Stimulated activated CD4-positive, alpha-beta T cell treated with anti-CD3 and anti-CD28 coated beads, Interleukin-4, amount 100 ng/mL, for 4 hours (primary cell): ENCODE measurements at places on chromosomes 16 and 17.

DNA sequence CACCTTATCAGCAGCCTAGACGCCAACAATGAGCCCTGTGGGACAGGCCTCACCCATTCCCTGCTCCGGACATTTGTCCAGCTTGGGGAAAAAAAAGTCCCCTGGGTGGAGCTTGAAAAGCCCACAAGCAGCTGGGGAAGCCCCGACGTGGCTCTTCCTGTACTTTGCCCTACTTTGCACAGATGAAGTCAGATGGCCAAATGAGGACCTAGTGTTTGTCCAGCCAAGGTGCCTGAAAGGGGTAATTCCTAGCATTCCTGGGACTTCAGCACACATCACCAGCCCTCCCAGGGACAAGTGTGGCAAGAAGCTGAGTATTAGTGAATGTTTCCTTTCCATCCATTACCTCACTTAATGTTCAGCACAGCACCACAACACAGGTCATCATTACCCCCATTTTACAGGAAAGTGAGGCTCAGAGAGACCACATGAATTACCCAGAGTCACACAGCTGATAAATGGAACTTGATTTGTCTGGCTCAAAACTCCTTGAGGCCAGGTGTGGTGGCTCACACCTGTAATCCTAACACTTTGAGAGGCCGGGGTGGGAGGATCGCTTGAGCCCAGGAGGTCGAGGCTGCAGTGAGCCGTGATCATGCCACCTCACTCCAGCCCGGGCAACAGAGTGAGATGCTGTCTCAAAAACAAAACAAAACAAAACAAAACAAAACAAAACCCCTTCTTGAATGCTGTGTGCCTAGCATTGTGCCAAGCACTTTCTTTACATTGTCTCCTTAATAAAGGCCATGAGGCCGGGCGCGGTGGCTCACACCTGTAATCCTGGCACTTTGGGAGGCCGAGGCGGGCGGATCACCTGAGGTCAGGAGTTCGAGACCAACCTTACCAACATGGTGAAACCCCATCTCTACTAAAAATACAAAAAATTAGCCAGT lies 19.9 kb upstream of the PLLP start:
- DNase-seq, result no peak

- no peak for DNase-seq
These were observed 59.4 kb downstream of the EFCAB5 start for GRCh38 chr17:30000755-30001257.

DNA sequence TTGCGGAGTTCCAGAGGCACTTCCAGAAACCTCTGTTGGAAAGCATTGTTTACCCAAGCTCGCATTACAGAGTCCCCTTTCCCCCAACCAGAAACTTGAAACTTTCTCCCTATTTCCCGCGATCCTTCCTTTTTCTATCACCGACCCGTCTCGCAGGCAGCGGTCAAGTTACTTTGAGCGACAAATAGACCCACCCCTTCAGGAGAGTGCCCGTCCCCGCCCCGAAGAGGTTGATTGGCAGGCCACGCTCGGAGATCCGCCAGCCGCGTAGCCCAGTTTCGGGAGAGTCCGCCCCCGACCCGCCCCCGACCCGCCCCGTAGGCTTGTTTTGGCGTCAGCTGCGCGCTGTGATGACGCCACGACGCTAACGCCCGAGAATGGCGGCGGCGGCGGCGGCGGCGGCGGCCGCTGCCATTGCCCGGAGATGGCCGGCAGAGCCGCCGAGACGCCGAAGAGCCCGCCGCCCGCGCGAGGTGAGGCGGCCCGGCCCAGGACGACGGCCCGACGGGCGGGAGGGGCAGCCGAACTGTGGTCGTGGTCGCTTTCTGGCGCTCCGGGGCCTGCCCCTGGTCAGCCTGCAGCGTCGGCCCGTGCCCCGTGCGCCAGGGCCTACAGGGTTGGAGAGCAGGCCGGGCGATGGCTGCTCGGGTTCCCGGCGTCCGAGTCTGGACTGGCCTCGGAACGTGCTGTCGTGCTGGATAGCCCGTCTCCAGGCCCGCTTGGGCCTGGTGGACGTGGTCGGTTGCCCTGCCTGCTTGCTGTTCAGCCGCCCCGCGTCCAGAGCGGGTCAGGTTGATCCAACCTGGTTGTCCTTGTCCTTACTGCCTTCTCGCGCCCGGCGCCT lies at the start of gene PSKH1:
Gene PSKH1 (plus strand): TSS at position 356 of the 844 bp plus-strand sequence. CDS start 15,496 bp downstream, outside the sequence.
- peak; percentile 93 for DNase-seq

GRCh38 chr16:50210266-50211038 lies 55.9 kb upstream of the ADCY7 start:
- peak; percentile 51 for DNase-seq

GRCh38 chr17:28712032-28712704 lies 480 bp upstream of the PROCA1 start:
- DNase-seq, result peak; percentile 59

GRCh38 chr17:72090108-72090507 lies 30.7 kb upstream of the SOX9 start:
- no peak for DNase-seq

DNA sequence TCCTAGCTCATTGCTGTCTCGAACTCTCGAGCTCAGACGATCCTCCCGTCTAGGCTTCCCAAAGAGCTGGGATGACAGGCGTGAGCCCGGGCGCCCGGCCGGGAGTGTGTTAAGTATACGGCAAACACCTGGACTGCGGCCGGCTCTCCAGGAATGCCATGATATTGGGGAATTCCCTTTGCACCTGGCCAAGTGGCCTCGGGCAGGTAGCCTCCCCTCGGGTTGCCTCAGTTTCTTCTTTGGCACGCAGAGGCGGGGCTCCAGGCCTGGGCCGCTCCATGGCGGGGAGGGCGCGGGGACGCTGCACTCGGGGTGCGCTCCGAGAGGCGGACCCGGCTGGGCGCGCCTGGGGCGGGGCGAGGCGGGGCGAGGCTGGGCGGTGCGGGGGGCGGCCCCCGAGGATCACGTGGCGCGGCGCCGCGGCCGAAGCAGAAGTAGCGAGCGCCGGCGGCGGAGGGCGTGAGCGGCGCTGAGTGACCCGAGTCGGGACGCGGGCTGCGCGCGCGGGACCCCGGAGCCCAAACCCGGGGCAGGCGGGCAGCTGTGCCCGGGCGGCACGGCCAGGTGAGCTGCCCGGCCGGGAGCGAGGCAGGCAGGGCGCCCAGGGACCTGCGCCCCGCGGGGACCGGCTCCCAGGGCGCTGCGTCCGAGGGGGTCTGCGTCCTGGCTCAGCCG lies at the start of gene PLCG2:
Gene PLCG2 (plus strand): TSS at position 431 of the 675 bp plus-strand sequence. CDS start 6,699 bp downstream, outside the sequence.
- peak; percentile 37 for DNase-seq

- no peak for DNase-seq
These were observed 202.0 kb downstream of the C16orf78 start for GRCh38 chr16:49575346-49576172.

DNA sequence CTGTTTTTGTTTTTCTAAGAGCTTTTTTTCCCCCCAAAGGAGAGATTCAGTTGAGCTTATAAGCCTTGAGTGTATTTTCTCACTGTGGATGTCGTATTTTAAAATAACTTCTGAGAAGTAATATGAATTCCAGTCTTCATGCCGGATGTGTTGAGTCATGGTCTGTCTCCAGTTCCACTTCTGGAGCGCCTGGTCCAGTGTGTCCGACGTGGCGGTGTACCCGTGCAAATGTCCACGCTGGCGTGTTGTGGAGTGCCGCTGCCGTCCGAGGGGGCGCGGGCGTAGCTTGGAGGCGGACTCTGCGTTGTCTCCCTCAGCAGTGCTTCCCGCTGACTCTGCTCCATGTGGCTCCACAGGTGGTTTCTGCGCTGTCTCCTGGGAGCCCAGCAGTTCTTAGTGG lies 60.9 kb upstream of the ZNF750 start:
- DNase-seq, result no peak

DNA sequence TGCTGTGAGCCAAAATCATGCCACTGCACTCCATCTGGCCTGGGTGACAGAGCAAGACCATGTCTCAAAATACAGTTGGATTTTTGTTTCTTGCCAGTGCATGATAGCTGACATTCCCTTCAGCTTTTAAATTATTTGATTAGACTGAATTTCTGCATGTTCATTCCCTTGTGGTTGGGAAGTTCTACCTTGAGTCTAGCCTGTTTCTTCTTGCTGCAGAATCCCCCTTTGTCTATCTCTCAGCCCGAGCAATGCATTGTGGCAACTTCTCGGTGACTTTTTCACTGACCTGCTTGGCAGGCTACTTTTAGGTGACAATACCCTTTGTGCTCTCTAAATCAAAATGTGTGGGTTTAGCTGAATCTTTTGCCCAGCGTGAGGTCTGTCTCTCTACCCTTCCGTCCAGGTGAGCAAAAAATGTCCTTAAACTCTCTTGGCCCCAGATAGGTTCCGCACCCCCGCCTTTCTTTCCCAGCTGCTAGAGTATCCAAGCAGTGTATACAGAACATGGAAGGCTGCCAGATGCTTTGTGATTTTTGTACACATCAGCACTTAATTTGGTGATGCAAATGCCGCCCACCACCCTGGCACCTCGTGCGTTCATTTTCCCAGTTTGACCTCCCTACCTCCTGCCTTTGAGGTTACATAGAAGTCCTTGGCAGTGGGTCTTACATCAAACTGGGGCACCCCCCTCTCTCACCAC lies 130.2 kb downstream of the ABCC6 start:
- DNase-seq, result no peak

- no peak for DNase-seq
These were observed 13.9 kb downstream of the CDH3 start for GRCh38 chr16:68658974-68659360.

- DNase-seq, result no peak
These were observed 107.3 kb downstream of the SDK2 start for GRCh38 chr17:73536700-73537605.

DNA sequence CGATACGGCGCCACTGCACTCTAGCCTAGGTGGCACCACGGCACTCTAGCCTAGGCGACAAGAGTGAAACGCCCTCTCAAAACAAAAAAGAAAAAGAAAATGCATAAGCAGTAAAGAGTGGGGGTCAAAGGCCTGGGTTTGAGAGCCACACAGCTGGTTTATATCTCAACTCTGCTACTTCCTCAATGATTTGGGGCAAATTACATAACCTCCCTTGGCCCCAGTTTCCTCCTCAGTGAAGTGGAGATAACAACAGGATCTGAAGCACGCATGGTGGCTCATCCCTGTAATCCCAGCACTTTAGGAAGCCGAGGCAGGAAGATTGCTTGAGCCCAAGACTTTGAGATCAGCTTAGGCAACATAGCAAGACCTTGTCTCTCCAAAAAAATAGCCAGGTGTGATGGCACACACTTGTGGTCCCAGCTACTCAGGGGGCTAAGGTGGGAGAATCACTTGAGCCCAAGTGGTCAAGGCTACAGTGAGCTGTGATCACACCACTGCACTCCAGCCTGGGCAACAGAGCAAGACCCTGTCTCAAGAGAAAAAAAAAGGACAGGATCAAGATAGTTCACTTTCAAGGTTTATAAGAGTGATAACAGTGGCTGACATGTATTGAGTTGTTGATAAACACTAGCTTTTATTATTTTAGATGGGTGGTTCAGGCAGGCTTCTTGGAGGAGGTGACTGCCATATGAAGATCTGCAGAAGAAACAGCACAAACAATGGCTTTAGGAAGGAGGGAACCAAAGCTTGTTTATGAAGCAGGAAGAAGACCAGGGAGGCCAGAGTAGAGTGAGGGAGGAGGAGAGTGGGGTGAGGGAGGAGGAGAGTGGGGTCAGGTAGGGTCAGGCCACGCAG lies 8.5 kb upstream of the COG1 start:
- no peak for DNase-seq

- no peak for DNase-seq
These were observed 286.1 kb upstream of the PMFBP1 start for GRCh38 chr16:72458035-72458434.

DNA sequence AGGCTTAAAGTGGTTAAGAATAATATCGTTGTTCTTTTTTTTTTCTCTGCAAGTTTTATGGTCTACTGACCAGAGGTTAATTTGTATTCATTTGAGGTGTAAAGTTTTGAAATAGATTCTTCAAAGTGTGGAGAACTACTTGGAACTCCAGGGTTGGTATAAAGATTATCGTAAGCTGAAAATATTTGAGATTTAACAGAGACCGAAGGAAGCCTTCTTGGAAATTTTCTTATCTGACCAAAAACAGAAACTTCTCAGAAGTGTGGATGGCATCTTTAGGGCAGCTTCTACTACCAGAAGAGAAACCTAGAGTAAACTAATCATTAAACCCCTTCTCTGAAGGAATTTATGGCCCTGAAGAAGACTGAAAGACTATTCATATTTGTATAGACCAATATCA lies 206.8 kb upstream of the MON1B start:
- DNase-seq, result no peak

DNA sequence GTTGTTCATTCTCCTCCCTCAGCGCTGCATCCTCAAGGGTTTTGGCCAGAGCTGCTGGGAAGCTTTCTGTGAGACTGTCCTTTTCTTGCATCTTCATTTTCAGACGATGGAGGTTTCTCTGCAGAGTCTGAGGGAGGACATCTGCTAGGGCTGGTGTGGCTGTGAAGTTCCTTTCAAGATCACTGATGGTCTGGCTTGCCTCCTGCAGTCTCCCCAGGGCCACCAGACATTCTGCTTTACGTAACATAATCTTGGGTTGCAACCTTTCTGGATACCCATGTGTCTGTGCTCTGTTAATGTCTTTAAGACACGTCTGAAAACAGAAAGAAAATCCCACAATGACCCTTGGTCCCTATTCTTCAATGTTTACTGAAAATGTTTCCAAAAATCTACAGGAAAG lies 29.0 kb downstream of the SMYD4 start:
- no peak for DNase-seq

DNA sequence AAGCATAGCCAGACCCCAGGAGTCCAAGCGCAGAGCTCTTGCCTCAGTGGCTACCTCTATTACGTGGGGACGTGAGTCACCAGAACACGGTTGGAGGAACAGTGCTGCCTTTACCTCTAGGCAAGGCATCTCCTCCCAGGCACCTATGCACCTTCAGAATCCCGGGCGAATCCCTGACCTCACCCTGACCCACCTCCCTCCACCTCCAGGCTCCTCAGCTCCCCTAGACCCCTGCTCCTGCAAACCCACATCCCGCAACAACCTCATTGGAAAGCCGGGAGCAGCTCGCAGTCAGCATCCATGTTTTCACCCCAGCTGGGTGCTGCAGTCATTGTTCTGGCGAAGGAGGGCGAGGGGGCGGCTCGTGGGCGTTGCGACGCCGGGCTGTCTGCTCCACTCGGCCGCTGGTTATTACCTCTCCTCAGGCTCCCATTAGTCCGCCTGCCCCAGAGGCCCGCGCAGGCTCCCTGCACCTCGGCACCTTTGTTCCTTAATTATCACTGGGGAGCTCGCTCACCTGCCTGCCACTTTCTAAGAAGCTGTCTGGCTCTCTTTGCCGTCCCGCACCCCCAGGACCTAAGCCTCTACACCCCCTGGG lies 24.6 kb upstream of the DLX4 start:
- no peak for DNase-seq
